ENCODE measurements at places on chromosomes 12 and 14. TPM values are rescaled to one million over a fixed set of nuclear protein-coding genes. Genes with fewer than 3 reads are reported as not detected.

DNA sequence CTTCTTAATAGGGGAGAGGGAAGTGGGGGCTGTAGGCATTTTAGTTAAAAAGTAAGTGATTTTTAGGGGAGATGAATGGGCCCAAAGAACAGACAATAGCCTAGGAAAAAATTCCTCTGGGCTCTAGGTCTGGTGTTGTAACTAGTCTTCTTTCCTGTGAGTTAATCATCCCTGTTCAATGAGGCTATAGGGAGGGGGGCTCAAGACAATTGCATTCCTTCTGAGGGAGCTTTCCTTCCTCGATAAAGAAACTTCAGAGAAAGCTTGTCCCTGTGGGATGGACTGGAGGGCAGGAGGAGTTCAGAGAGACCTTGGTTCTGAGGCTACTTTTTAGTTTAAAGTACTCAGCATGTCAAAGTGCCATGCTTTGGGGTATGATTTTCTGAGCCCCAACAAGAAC lies 127.2 kb downstream of the BBS10 start:
- DNase-seq: no peak

DNA sequence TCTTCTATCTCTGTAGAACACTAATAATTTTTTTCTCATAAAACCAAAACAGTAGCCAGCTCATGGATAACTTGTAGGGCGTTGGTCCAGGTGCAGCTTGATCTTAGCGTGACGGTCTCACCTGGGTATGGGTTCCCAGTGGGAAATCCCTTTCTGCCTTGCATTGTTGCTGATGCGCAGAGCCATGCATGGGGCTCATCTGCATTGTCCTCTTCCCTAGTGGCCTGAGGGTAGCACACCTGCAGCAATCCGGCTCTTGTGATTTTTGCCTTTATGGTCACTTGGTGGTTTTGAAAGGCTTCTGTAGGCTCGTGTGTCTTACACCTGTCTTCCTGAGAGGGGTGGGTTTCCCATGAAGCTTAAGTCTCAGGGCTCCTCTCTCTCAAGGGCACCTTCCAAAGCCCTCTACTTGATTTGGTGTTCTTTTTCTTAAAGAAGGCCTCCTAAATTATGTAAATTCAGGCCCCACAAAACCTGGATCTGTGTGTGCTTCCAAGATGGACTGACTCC lies 130.6 kb downstream of the PRKCH start:
- no peak for DNase-seq

- DNase-seq: no peak
Observed at GRCh38 chr12:59823567-59823966, 227.7 kb downstream of the SLC16A7 start.

GRCh38 chr12:124441443-124442194 lies 125.8 kb downstream of the NCOR2 start:
- no peak for DNase-seq

DNA sequence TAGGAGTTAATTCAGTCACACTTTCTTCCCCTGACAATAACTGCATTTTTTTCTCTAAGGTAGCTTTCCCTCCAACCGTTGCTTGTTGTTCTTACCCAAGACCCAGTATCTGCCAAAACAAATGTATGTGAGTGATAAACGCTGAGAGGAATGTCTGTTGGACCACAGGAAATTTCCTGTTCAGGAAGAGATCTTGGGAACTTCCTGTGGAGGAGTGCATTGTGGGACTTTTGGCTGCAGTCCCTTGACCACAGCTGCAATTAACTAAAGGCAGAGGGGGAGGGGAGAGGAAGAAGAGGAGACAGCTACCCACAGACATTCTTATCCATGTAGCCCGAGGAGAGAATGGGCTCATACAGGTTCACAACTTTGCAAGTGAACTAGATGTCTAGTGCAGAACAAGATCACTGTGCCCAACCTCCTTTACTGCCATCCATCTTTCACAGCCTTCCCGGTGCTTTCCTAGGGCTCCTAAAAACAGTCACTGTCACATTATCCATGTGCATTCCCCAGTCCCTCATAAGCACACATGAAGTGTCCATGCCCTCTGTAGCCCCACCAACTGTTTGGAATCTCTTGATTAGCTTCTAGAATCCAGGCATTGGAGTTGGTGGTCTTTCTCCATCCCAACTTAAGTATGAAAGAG lies 149.5 kb downstream of the ETV6 start:
- no peak for DNase-seq

GRCh38 chr14:91847693-91848092 lies 19.6 kb downstream of the TC2N start:
- no peak for DNase-seq

The CCDC38 gene
- 0.41 TPM for polyA plus RNA-seq

The TMX1 gene
- 52.6 TPM for polyA plus RNA-seq

The SPX gene
- polyA plus RNA-seq: 15.6 TPM

The FGFR1OP2 gene
- 78.6 TPM for polyA plus RNA-seq
